Peyer's patch (tissue), 4 donors: ENCODE measurements at places on chromosomes 2 and 18. TPM values are rescaled to one million over a fixed set of nuclear protein-coding genes. Genes with fewer than 3 reads are reported as not detected.

RTP5 gene
- total RNA-seq = not detected

DNA sequence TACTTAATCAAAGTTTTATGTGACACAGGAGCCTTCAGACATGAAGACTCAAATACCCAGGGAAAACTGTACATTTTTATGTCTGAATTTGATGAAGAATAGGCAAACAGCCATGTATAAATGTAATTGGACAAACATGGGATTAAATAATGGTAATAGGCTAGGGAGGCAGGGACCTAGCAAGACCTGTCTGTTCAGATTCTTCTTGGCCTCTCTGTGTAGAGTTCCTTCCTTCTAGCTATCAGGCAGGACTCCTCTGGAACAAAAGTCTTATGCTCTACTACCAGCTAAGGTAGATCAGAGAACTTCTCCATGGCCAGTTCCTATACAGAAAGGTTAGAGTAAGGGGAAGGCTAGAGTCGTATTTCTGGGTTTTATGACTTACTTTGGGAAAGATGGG is 9.5 kb upstream of the PARD3B start:
- DNase-seq = no peak

GRCh38 chr2:26658691-26659346 is 17.7 kb upstream of the CIB4 start:
- DNase-seq = no peak

COL4A3 gene
- 13.4 TPM for total RNA-seq

GRCh38 chr2:20208476-20208859 is 16.5 kb downstream of the SDC1 start:
- no peak for DNase-seq

DNA sequence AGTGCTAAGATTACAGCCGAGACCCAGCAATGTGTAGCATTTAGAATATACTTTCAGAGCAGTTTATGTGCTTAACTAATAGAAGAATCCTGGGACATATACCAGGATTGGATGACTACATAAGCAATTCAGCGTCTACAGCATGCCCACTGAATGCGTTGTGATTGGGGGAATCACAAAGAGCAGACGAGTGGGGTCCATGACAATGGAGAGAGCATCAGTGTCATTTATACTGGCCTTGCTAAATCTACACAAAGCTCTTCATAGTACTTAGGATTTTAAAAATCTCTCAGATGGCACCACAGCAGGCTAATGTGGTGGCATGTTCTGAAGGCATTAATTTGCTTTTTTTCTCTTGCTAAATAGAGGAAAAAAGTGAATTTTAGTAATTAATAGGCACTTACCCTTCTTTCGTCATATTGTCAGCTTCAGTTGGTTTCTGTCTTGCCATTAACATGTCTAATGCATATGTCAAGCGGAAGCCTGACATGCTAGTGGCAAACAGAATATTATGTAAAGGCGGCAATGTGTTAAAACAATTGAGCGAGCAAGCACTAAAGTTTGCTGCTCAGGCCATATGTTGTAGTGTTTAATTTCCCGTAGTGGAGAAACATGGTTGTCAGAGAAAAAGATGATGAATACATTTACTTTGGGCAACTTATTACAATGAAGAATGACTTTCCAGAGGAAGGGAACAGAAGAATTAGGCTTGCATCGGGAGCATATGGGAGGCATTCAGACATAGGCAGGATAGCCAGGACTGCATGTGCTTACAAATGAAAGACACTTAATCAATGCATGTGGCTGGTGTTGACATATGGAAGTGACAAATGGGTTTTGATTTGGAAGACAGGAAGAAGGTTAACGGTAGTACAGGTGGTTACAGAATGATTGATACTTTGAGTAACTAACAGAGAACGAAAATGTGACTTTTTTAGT is 145.2 kb downstream of the ICOS start:
- no peak for DNase-seq

UPP2 gene
- not detected for total RNA-seq

DNA sequence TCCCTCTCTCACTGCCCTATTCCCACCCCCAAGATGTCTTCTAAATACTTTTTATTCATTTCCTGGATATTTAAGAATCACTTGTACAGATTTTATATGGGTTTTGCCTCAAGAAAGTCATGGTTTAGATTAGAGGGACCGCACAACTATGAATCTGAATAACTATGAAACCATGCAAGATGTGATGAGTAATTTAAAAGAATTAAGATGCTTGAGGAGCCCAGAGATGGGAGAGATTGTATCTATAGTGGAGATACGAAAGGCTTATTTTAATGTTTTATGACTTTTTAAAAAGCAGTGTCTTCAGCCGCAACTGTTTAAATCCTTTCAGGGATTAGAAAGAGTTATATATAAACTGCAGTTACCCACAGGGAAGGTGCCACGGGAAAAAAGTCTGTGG is 324.1 kb downstream of the LPIN1 start:
- no peak for DNase-seq

DNA sequence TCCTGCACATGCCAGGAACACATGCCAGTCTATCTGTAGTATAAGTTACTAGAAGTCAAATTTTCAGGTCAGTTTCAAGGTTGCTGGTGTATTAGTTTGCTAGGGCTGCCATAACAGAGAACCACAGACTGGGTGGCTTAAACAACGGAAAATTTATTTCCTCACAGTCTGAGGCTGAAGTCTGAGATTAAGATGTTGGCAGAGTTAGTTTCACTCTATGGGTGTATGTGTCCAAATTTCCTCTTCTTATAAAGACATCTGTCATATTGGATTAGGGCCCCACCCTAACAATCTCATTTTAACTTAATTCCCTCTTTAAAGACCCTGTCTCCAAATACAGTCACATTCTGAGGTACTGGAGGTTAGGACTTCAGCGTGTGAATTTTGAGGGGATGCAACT is 26.5 kb downstream of the B3GNT7 start:
- no peak for DNase-seq

DNA sequence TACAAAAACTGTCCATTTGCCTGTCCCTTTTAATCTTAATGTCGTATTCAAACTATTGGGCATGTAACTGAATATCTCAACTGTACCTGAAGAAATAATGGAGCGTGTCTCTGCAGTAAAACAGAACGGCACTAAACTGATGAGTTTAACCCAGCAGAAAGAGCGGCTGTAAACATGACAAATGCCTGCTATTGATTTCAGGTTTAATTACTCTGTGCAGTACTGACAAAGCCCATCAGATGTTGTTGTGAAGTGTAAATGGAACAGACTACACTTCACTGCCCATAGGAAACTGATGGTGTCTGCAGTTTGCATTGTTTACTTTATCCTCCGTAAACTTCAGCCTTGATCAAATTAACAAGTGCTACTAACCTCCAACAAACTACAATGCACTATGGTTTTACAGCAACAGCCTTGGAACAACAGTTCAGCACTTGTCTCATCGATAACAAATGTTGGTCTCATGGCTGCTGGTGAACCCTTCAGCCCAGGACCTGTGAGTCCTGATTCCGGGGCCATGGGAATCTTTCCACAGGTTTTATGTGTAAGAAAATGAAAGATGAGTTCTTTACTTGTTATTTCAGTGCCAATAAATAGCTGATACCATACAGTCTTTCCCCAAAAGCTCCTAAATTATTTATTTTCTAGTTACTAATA is 316.5 kb downstream of the CCDC178 start:
- DNase-seq = no peak

DNA sequence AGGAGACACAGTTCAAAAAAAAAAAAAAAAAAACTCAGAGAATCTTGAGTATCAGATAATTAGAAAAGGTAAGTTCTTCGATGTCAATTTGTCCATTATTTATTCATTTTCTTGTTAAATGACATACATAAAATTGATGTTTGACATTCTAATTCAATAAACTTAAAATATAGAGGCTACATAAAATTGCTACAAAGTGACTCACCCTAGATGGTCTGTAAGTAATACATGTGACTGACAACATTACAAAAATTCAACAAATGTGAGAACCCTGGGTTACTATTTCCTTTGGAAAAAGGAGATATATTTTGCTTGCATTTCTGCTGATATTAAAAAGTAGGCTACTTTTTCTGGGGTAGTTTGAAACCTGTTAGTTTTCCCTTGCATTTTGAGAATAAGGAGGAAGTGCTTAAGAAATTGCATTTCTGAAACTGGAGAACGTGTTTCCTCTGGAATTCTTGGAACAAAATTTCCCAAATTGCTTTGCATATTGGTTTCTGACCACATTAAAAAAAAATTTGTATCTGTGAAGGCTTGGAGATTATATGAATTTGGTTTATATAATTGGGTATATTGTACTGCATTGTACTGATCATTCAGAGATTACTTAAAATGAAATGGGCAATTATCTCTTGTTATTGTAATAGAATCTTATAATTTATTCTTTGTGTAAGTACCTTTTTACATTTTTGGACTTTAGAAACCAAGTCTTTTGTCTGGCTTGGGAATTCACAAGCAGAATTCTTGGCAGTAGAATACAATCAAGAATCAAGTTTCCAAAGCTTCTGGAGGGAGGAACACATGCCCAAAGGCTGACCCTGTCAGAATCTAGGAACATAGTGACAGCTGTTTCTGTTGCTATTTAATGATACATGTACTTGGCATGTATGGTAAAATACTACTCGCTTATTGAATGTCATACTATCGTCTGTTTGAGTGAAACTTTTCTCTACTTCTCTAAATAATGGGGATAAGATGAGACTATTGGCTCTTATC is 106.1 kb downstream of the DSEL start:
- DNase-seq = no peak

DNA sequence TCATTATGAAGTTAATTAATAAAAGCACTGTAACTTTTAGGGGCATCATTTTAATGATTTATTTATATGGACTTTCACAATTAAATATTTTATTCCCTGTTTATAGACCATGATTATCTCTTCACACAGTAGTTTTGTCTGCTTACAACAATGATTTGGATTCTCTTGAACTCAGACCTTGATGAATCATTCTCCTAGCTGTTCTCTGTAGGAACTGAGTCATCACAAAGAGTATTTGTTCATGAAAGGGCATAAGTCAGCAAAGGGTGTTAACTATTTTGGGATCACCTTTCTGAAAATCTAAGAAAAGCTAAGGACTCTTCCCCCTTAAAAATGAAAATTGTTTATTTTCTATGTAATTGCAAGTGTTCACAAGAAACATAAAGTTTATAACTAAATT is 461.1 kb upstream of the UBE2E3 start:
- no peak for DNase-seq

LHCGR gene
- not detected for total RNA-seq

- no peak for DNase-seq
Observed at GRCh38 chr2:61664190-61664589, 126.0 kb upstream of the XPO1 start.

- no peak for DNase-seq
Observed at GRCh38 chr2:16907645-16908282, 242.1 kb upstream of the CYRIA start.

DNA sequence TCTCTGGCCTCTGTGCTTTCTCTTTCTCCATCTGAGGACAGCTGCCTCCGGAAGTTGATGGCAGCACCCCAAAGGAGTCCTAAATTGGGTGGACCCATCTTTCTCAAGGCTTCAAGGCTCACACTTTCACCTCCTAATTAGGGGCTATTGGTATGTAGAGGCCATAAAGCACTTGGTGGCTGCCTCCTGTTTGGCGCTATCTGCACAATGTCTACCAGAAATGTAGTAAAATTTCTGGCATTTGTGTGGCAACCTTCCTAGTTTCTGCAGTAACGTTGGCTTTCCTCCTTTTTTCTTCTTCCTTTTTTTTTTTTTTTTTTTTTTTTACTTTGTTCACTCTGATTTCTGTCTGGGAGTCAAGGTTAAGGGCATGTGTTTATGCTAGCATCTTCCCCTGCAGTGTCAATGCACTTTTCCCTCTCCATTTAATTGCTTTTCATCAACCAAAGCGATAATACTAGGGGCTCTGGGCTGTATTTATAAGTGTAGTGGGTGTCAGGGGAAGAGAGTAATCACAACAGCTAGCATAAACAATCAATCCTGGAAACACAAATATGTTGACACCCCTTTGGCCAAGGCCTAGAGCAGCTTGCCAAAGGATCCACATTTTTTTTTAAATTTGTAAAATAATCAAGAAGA is 86.0 kb downstream of the TACR1 start:
- no peak for DNase-seq

GRCh38 chr2:236639461-236640235 is 70.0 kb downstream of the ACKR3 start:
- no peak for DNase-seq

FAP gene
- total RNA-seq = not detected

GRCh38 chr2:64858541-64859311 is 130.5 kb upstream of the SLC1A4 start:
- no peak for DNase-seq

OTX1 gene
- total RNA-seq = not detected

MATN3 gene
- total RNA-seq = not detected

SNRNP200 gene
- total RNA-seq = 112 TPM

DNA sequence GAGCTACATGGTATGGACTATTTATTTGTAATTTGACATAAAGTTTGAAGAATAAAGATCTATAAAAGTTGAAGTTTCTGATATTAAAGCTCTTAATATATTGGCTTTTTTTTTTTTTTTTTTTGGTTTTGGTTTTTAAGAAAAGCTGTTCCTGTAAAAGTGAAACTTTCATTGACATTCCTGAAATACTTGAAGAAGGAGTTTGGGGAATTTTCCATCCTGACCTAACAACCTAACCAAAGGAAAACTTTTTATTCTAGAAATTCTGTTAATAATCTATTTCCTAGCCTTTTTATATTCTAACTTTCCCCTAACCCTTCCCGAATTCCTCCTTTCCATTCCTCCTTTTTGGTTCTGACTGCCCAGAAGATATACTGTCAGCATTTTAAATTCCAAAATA is 83.7 kb downstream of the ACSL3 start:
- no peak for DNase-seq

SERPINB4 gene
- total RNA-seq = not detected

DNA sequence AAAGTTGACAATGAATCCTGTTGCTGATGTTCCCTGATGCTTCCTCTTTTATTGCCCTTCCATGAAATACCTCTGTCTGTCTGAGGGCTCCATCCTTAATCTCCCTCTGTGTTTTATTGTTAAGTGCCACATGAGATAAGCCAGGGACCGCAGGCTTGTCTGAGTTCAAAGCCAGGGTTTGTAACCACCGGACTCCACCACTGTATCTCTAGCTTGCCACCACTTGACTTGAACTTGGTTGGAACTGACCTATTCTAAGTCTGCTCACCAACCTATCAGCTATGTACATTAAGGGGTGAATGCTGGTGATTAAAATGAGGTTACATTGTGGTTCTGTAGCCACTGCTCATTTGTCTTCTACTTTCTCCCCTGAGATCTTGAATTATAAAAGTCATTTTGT is 328.5 kb upstream of the ZEB2 start:
- no peak for DNase-seq

PER2 gene
- 43.3 TPM for total RNA-seq

SERPINB2 gene
- not detected for total RNA-seq

TEKT4 gene
- not detected for total RNA-seq

DNA sequence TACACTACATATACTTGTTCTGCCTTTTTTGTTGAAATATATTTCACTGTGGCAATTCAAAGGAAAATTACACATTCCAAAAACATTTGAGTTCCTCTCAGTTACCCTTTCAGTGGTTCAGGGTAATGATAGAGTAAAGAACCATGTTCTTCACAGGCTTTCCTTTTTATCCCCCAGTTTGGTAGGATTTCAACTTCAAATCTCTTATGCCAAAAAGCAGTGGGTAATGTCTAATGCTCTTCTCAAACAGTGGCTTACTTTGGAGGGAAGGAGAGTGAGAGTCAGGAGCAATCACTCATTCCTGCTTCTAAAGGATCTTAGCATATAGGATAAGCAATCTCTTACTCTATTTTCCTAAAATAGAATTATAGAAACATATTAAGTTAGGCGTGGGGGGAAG is 290.6 kb downstream of the ZEB2 start:
- DNase-seq = no peak

DQX1 gene
- 62.0 TPM for total RNA-seq

GRCh38 chr2:181991171-181991885 is 5.7 kb downstream of the PPP1R1C start:
- no peak for DNase-seq
